ENCODE measurements at places on chromosomes 5 and 9. TPM values are rescaled to one million over a fixed set of nuclear protein-coding genes. Genes with fewer than 3 reads are reported as not detected.
A peak's percentile ranks its signal among the peaks of the same experiment; 100 is the strongest.

DNA sequence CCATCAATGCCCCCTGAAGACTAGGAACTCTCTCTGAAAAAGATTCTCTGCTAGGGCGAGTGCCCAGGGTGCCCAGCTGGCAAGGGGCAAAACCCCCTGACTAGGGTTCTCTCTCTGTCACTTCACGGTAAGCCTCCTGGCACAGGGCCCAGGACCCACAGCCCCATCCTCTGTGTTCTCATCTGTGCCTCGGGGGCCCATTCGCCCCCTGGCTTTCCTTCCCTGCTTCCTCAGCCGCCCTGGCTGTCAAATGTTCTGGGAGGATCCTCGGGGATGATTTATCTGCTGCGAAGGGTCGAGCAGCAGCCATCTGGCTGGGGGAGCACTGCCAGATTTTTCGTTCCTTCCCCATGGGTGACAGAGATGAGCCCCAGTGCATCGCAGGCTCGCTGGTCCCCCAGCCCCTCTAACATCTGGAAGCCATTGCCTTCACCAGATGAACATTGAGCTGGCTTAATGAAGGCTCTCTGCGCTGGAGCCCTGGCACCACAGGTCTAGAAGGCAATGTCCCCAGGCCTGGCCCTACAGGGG, 24.2 kb downstream of the HMCN2 start:
- peak; percentile 61 for DNase-seq

- DNase-seq, result no peak
Measured at GRCh38 chr9:8374471-8374870, 574.9 kb upstream of the DMAC1 start.

GRCh38 chr5:143717400-143717799, 94.6 kb upstream of the HMHB1 start:
- DNase-seq, result no peak

- no peak for DNase-seq
Measured at GRCh38 chr5:151469386-151469785, 22.0 kb downstream of the SLC36A1 start.

DNA sequence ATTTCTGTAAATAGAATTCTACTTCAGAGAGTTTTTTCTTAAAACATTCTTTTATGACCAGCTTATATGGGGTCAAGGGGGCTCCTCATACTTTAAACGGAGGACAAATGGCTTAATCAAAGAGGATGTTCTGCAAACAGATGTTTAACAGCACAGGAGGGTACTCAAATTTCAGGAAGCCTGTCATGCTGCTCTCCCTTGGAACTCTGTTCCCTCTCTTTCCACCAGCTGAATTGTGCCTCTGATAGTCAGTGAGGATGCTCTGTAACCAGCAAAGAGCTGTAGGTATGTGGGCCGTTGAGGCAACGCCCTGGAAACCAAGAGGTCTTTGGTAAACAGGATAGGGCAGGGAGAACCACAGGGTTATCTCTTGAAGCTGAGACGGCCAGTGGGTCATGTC, 161.1 kb downstream of the C5orf15 start:
- DNase-seq, result no peak

CTNND2 gene
- 1.2 TPM for total RNA-seq

MZB1 gene
- total RNA-seq, result 1.3 TPM

GRCh38 chr5:178202541-178202940, 1.8 kb upstream of the HNRNPAB start:
- no peak for DNase-seq

DNA sequence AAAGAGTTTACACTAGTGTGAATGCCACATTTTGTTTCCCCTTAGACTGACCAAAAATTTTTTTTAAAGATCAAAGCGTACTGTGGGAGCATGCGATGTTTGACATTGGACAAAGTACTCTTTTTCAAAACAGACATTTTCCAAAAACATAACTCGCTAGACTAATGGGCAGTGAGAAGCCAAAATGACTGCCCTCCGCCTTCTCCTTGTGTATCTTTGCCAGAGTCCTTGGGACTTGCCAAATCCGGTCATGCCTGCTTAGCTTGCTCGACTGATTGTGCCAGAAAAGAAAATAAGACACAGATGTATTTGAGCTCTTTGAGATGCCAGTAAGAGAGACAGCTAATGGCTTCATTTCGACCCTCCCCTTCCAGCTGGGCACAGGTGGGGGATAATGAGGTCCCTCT, 157.5 kb downstream of the MAPKAP1 start:
- DNase-seq, result peak; percentile 53

DNA sequence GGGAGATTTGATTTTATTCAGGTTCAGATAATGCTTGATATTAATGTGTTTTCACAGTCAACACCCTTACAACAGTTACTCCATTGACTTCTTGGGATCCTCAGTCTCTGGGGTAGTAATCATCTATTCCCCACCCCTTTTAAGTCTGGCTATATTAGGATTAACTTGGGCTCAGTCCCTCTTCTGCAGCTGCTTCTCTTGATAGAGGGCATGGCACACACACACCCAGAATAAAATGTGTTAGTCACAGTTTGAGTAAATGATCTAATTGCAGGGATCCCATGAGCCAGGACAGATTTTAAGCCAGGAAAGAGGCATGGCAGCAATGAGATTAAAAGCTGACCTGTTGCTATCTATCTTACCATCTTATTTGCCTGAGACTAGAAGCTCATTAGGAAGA, 53.7 kb upstream of the VLDLR start:
- DNase-seq, result no peak

PTGDS gene
- 55.9 TPM for total RNA-seq

ALDH1A1 gene
- 197 TPM for total RNA-seq

GRCh38 chr5:73692166-73692640, 66.2 kb downstream of the ARHGEF28 start:
- DNase-seq, result no peak

KCNN2 gene
- total RNA-seq, result 7.1 TPM

SPATA31A3 gene
- not detected for total RNA-seq

- no peak for DNase-seq
Measured at GRCh38 chr5:127599320-127599719, 49.6 kb upstream of the CTXN3 start.

DNA sequence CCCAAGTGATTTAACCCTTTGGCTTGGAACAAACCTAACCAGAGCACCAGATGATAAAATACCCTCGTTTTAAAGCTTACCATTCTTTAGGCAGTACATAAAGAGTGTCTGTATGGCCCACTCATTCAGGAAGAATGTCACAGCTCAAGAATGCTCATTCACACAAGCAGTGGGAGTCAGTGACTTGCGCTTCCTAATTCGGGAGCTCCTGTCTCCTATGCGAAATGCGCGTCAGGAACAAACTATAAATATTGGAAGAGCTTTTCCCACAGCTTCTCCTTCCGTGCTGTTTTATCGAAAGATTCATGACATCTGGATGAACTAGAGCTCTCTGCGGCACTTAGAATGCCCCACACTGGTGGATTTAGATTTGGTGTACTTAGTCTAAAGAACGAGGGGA, 66.6 kb downstream of the NTRK2 start:
- no peak for DNase-seq

GRCh38 chr5:135974021-135974600, 19.3 kb upstream of the LECT2 start:
- no peak for DNase-seq

GRIN1 gene
- not detected for total RNA-seq

DNA sequence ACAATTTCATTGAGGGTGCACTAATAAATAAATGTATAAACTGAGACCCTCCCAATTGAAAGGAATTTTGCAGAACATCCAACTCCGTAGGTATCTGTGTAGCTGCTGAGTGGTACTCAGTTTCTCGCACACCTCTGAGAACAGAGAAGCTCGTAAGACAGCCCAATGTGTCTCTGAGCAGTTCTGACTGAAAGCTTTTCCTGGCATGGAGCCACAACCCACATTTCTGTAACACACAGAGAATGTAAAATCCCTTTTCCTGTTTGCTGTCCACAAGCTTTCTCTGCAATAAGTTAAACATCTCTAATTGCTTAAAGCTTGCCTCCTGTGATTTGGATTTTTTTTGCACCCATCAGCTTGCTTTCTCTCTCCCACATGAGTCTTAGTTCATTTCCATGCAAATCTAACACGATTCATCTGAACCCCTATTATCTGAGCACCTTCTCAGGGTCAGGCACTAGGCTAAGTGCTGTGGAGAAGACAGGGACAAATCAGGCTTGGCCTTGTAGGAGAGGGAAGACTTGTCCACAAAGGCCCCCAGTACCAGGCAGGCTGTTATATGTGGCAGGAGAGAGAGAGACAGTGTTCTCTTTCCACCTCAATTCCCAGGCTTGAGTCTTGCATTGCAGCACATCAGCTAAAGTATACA, 44.2 kb upstream of the COL15A1 start:
- no peak for DNase-seq

DNA sequence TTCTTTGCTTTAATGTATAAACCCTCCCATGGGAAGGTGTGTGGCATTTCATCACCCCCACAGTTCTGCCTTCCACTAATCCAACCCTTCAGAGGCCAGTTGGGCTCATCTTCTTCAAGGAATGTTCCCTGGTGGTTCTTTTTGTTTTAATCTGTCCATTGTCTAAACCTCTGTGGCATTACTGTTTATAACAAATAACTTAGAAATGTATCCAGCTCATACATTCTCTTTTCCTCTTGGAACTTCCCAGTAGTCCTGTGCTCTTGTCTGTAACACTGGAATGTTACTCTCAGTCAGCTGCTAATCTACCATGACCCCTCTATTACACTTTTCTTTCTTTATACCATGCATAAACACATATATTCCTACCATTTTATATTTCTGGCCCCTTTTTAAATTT, 213.5 kb upstream of the TARS1 start:
- no peak for DNase-seq

DNA sequence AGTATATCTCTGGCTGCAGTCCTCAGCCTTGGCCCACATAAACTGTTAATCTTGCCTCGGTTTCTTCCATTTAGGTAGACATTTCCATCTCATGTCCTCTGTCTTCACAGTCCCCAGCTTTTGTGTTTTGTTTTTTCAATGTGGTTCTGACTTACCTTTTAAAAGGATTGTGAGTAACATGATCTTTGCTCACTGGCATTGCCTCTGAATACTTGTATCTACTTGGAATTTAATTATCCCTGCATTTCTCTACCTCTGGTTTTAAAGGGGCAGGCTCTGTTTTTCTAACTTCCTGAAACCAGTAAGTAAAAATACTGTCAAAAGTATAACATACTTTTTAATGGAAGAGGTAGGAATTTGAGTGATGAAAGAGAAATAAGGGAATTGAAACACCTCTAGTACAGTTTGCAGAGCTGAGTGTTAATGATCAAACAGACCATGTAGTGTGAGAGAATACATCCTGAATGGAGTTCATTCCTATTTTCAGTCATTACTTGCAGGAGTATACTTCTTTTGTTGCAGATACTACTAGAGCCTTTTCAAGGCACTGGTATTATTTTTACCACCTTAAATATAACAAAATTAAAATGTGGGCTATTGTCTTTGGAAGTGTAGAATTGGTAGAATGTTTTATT, 62.6 kb downstream of the MTREX start:
- DNase-seq, result no peak

DNA sequence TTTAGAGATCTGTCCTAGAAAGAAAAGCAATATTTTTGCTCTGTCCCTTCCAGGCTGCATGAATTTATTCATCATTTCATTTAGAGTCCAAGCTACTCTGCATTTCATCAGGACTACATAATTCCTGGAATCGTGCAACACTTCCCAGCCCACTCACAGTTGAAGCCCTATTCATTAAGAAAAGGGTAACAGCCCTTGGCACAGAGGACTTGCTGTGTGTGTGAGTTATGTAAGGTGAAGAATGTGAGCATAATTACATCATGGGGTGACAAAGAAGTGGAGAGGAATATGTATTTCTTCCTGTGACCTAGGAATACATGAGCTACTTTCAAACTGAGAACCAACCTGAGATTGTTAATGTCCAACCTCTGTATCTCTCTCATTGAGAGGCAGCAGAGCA, 317.4 kb downstream of the ARHGEF28 start:
- no peak for DNase-seq

TMEM171 gene
- not detected for total RNA-seq

IL17B gene
- 2.3 TPM for total RNA-seq

- DNase-seq, result no peak
Measured at GRCh38 chr5:92179651-92180050, 796.5 kb upstream of the ARRDC3 start.

- DNase-seq, result no peak
Measured at GRCh38 chr9:21554813-21555212, 72.7 kb upstream of the IFNE start.

GABRA1 gene
- 1.7 TPM for total RNA-seq

GRCh38 chr5:117299936-117300328, 725.3 kb upstream of the SEMA6A start:
- DNase-seq, result no peak

DNA sequence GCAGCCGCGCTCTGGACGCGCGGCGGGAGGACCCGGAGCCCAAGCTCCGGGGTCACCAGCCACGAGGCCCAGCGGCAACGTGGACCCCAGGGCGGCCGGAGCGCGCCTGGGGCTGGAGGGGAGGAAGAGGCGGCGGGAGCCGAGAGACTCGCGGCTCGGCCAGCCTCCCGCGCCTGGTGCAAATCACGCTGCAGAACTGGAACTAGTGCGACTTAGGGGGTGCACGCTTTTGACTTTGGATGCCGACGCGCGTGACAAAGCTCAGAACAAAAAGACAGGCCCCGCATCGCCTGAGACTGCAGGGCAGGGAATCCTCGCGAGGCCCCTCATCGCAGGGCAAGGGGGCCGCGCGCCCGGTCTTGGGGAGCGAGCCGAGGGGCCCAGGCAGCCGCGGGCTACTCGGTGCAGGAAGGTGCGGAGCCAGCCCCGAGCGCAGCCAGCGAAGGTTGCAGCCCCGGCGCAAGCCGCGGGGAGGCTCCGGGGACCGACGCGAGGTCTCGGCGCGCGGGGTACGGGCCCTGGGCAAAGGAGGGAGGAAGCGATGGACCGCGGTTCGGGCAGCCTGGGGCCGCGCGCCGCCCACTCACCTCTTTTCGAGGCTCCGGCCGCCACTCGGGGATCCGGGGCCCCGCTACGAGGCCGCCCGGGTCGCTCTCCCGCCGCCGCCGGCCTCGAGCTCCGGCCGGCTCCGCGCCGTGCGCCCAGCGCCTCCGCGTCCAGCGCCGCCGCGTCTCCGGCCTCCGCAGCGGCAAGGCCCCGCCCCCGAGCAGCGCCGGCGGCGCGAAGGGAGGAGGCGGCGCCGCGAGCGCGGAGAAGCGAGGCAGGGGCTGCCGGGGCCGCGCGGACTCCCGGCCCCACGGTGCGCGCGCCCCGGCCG, at the start of gene GOLM1:
TSS of gene GOLM1 (minus strand) at position 735 of the 877 bp plus-strand sequence. CDS start 20,238 bp downstream, outside the sequence.
- DNase-seq, result peak; percentile 45

TAF11L10 gene
- total RNA-seq, result not detected

DNA sequence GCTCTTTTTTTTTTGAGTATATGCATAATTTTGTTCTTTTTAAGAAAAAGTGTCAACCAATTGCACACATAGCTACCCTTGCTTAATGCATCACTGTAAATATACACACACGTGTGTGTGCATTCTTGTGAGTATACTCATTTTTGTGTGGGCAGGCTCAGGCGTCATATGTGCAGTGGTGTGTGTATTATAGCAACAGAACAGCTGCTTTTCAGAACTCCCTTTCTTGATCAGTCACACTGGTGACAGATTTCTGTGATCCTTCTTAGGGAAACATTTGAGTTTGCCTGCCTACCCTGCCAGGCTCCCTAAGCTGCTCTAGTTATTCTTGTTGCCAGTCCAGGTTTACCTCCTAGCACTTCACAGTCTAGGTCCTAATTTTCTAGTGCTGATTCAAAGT, 287.0 kb upstream of the SEMA6A start:
- DNase-seq, result no peak
